Osteocyte (in vitro differentiated cells): ENCODE measurements at places on chromosomes 13 and 19. TPM values are rescaled to one million over a fixed set of nuclear protein-coding genes. Genes with fewer than 3 reads are reported as not detected.

DNA sequence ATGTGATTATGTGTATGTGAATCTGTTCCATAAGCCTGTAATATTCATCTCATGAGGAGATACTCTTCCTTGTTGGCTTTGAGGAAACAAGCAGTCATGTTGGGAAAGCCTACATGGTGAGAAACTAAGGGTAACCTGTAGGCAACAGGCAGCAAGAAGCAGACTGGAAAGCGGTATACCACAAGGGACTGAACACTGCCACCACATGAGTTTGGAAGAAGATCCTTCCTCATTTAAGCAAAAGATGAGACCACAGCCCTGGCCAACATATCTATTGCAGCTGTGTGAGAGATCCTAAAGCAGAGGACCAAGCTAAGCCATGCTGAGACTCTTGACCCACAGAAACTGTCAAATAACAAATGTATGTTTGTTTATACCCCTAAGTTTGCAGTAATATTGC, 134.8 kb downstream of the B3GLCT start:
- DNase-seq, result no peak

DNA sequence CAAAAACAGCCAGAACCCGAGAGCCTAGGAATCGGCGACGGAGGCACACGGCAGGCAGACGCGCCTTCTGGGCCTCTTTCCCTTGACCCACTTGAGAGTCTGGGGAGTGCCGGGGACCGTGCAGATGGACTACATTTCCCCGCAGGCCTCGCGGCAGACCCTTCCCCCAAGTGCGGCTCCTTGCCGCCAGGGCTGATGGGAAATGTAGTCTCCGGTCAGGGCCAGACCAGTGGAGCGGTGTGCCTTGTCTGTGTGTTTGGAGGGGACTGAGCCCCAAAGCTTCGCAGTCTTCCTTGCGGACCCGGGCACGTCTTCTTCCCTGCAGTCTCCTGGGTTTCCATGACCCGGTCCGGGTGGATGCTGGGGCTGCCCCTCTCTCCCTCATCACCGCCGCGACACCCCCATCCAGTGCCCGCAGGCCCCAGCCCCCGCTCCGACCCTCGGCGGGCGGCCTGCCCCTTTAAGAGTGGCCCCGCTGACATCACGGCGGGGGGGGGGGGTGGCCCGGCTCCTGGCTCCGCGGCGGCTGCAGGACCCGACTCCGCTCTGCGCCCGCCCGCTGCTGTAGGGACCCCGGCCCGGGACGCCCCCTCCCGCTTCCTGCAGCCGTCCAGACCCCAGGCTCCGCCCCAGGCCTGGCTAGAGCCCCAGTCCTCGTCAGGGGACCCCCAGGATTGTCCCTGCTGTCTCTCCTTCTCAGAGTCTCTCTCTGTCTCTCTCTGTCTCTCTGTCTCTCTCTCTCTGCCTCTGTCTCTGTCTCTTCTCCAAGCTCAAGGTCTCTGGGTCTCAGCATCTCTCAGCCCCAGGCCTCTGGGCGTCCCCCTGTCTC, 758 bp upstream of the CACNG7 start:
- DNase-seq, result no peak

DNA sequence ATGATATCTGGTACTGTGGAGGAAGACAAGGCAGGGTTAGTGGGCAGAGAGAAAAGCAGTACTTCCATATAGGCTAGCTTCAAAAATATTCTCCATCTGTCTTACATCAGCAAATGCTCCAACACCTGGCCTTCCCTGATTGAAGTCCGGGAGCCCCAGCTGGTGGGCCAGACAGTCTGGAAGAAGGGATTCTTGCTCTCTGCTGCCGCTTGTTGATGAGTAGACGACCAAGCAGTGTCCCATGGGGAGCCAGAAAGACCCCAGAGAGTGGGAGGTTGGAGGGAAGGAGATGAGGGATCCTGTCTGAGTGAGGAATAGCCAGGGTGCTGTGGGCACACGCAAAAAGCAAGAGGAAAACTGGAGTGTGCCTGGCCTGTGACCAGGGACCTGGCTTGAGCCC, 95.1 kb downstream of the ATP8A2 start:
- DNase-seq, result no peak

- DNase-seq, result no peak
These were observed 96.3 kb downstream of the EPSTI1 start for GRCh38 chr13:42895776-42896175.

GRCh38 chr13:51539887-51540286, 44.4 kb upstream of the WDFY2 start:
- DNase-seq, result no peak

DNA sequence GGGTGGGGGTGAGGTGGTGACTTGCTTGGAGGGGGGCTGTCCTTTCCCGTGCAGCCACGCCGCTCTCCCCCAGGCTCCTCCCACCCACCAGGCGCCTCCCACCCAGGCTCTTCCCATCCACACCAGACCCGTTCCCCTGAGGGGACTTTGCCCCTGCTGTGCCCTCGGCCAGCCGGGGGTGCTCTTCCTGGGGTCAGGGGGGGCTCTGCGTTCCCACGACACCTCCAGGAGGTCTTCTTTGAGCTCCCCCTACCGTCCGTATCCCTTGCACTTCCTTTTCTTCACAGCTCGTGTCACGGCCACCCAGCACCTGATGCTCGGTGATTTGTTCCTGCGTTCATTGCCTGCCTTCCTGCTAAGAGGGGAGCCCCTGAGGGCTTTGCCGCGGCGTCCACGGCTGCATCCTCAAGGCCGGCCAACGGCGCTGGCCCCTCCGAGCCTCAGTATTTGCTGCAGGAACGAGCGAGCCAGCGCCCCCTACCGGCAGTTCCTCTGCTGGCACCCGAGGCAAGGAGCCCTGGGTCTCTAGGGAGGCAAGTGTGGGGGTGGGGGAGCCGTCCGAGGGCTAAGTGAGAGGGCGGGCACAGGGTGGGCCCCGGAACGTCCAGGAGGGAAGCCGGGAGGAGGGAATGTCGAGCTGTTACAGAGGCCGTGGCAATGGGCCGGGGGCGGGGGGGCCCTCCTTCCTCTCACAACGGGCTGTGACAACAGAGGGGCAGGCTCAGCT, 11.8 kb downstream of the LRRC4B start:
- DNase-seq, result peak; percentile 92

- no peak for DNase-seq
These were observed 34.2 kb downstream of the GJA3 start for GRCh38 chr13:20126541-20127261.

DNA sequence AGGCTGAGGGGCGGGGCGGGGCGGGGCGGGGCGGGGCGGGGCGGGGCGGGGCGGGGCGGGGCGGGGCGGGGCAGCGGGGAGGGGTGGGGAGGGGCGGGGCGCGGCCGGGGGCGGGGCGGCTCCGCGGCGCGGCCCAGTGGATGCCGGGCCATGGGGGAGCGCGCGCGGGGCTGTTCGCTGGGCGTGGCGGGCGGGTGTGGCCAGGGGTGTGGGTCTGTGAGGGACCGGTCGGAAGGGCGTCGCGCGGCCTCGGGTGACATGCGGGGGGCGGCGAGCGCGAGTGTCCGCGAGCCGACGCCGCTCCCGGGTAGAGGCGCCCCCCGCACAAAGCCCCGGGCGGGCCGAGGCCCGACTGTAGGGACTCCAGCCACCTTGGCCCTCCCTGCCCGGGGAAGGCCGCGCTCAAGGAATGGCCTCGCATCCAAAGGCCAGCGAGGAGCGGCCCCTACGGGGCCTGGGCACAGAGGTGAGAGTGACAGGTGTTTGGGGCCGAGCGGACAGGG, at the start of gene ZFP28:
ZFP28 (plus strand) TSS at position 188 of the 503 bp plus-strand sequence; CDS start at position 259, 71 bp downstream.
- DNase-seq, result peak; percentile 87

DNA sequence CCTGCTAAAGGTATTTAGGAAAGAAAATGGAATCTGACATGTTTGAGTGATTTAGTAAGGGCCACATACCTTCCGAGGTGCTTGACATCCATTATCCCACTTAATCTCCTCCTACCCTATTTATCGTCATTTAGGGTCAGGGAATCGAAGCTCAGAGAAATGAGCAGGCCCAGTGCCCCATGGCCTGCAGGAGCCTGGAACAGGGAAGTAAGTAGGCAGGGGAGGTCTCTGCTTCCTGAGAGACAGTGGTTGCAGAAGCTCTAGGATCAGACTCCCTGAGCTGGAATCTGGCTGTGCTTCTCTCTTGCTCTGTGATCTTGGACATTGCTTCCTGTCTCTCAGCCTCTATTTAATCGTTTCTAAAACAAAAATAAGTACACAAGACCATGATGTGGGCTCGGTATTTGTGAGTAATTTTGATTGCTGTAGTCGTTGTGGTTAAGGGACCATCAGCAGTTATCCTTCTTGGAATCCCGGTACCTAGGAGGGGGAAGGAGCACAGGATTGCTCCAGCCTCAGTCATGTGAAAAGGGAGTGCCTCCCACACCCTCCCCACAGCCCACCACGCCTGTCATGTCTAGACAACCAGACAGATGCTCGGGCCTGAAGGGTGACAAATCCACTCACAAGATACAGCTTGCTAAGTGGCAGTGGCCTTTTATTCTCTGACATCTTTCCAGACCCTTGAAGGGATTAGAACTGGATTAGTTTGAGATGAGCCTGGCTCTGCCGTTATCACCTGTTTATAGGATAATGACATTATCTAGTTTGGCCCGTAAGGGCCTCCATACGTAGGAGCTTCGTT, 169.2 kb upstream of the TSHZ3 start:
- peak; percentile 60 for DNase-seq

DNA sequence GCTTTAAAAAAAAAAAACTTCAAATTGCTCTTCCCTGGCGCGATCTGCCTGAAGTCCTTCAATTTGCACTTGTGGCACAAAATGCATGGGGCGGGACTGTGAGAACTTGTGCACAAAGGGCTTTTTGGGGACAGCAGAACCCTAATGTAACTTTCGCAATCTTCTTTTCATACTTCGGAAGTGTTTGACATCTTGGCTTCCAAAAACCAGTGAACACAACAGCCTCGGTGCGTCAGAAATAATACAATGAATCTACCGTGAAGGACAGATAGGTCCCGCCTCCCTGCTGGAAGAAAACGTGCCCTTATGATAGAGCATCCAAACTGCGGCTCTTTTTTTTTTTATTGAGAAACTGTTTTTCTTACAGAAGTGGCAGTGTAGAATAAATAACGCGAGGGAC, 36.6 kb downstream of the KLF2 start:
- DNase-seq, result no peak

DNA sequence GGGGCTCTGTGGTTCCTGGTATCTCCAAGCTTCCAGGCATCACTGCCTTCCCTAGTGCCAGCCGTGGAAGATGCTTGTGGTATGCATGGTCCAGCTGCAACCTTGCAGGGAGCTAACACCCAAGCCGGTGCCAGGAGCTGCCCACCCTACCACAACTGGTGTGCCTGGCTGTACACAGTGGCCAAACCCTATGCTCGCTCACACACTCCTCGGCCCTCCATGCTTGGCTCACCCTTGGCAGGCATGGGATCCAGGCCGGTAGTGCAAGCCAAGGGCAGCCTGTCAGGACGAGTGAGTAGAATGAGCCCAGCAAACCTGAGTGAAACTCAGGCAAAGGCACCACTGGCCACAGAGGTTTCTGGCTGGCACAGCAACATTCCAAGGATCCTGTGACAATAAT, 1676.0 kb downstream of the SLITRK1 start:
- DNase-seq, result no peak

- peak; percentile 42 for DNase-seq
These were observed 75.8 kb upstream of the UBAC2 start for GRCh38 chr13:99124794-99125316.

GRCh38 chr13:84500016-84500415, 617.7 kb upstream of the SLITRK1 start:
- DNase-seq, result no peak

Gene ZNF730
- total RNA-seq, result 2.3 and 2.4 TPM in 2 replicates

Gene HSD17B14
- total RNA-seq, result 23.9 and 29.1 TPM in 2 replicates

Gene CYP2A6
- total RNA-seq, result not detected in 2 replicates

Gene ZNF823
- total RNA-seq, result 4.1 and 4.3 TPM in 2 replicates

Gene CEACAM20
- total RNA-seq, result not detected in 2 replicates

Gene EPSTI1
- 10.5 and 13.2 TPM in 2 replicates for total RNA-seq

Gene PCSK4
- 3.2 and 5.7 TPM in 2 replicates for total RNA-seq
